Chondrocyte (in vitro differentiated cells): ENCODE measurements at places on chromosomes 2 and 18. TPM values are rescaled to one million over a fixed set of nuclear protein-coding genes. Genes with fewer than 3 reads are reported as not detected.

Gene MDH1B
- total RNA-seq: 0.82 to 1.5 TPM (median 0.90 TPM) in 3 replicates

- H3K27me3 ChIP-seq: no peaks in the 10 kb centered on the region
- H3K4me3 ChIP-seq: no peak overlapping the region
- no peak for DNase-seq
- peaks cover 9% of the 10 kb centered on the region for H3K36me3 ChIP-seq
- peaks cover 28% of the 10 kb centered on the region for H3K4me1 ChIP-seq
- no peak overlapping the region for H3K27ac ChIP-seq
Measured at GRCh38 chr2:186531257-186531775, 45.3 kb downstream of the ZC3H15 start.

Gene SP5
- not detected in 3 replicates for total RNA-seq

- no peaks in the 10 kb centered on the region for H3K36me3 ChIP-seq
- H3K4me1 ChIP-seq: no peaks in the 10 kb centered on the region
- no peak overlapping the region for H3K27ac ChIP-seq
Measured at GRCh38 chr18:2351126-2351850, 220.0 kb downstream of the METTL4 start.

Gene ATP8B1
- 28.1 to 38.3 TPM (median 35.4 TPM) in 3 replicates for total RNA-seq

DNA sequence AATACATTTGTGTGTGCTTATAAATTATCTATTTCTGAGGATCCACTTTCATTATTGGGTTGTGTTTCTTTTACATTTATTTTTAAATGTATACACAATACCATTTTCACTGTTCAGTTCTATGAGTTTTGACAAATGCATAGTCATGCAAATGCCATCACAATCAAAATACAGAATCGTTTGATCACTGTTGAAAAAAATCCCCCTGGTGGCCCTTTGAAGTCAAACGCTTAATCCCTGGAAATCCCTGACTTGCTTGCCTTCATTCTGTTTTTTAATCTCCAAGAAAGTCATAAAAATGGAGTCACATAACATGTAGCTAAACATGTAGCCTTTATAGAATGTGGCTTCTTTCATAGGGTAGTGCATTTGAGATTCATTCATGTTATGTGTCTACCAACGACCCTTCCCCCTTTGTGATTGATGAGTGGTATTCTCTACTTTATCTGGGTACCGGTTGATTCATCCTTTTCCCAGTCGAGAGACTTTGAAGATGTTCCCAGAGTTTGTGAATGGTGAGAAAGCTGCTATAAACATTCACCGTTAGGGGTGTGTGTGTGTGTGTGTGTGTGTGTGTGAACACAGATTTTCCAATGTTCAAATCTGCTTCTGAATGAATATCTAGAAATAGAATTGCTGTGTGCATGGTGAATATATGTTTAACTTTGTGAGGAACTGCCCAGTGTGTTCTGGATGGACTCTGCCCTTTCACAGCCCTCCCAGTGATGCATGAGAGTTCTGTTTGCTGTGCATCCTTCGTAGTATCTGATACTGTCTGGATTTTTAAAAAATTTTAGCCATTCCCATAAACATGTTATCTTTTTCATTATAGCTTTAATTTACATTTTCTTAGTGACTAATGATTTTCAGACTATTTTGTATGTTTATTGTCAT lies 173.6 kb downstream of the GALR1 start:
- H3K36me3 ChIP-seq: peaks cover 1% of the 10 kb centered on the region
- H3K4me3 ChIP-seq: no peak overlapping the region
- DNase-seq: no peak
- peaks cover 4% of the 10 kb centered on the region for H3K4me1 ChIP-seq

GRCh38 chr2:197777823-197778407 lies 7.2 kb downstream of the BOLL start:
- H3K4me3 ChIP-seq: no peak overlapping the region
- peaks cover 11% of the 10 kb centered on the region for H3K27me3 ChIP-seq
- no peaks in the 10 kb centered on the region for H3K4me1 ChIP-seq
- DNase-seq: no peak
- H3K36me3 ChIP-seq: no peaks in the 10 kb centered on the region
